Posterior vena cava (tissue), 2 donors: ENCODE measurements at places on chromosomes 1 and 21. TPM values are rescaled to one million over a fixed set of nuclear protein-coding genes. Genes with fewer than 3 reads are reported as not detected.

Gene CDC42BPA
- total RNA-seq = 47.8 TPM

Gene MROH9
- 0.24 TPM for total RNA-seq

Gene TAS1R1
- not detected for total RNA-seq

Gene SPRR2D
- total RNA-seq = not detected

Gene FBXO42
- 20.8 TPM for total RNA-seq

Gene LRRC7
- total RNA-seq = 9.5 TPM

Gene THEM5
- total RNA-seq = not detected

Gene PKP1
- total RNA-seq = 2.8 TPM

Gene NFASC
- 57.1 TPM for total RNA-seq

Gene WNT9A
- 3.3 TPM for total RNA-seq

Gene PLA2G2A
- 310 TPM for total RNA-seq

Gene HLX
- total RNA-seq = 22.1 TPM

Gene RGS13
- 0.81 TPM for total RNA-seq

Gene ERG
- 25.8 TPM for total RNA-seq

Gene VANGL2
- total RNA-seq = 2.0 TPM

Gene XKR8
- 8.2 TPM for total RNA-seq

Gene ZNF648
- total RNA-seq = not detected

Gene SLC25A33
- total RNA-seq = 4.5 TPM

Gene JMJD4
- total RNA-seq = 10.3 TPM

Gene CHRNB2
- total RNA-seq = not detected

Gene OR10Z1
- not detected for total RNA-seq

Gene SPRR3
- total RNA-seq = not detected

Gene CFHR3
- total RNA-seq = 0.38 TPM

Gene BRWD1
- total RNA-seq = 35.5 TPM

Gene CCSAP
- total RNA-seq = 4.7 TPM

Gene RGSL1
- total RNA-seq = not detected

Gene LHX8
- not detected for total RNA-seq

Gene CLCNKB
- 0.62 TPM for total RNA-seq

Gene LENEP
- total RNA-seq = not detected

Gene INKA2
- 16.1 TPM for total RNA-seq

Gene RGS8
- total RNA-seq = not detected

Gene YARS1
- total RNA-seq = 85.5 TPM

Gene SF3B4
- 37.2 TPM for total RNA-seq

Gene FMO1
- total RNA-seq = 1.0 TPM

Gene TSPAN1
- total RNA-seq = 1.3 TPM

Gene ZBTB8A
- total RNA-seq = 10.4 TPM

Gene GUCA2A
- not detected for total RNA-seq
